AG04449 (cell line): ENCODE measurements at places on chromosomes 16 and 17.

- DNase-seq, result no peak
Measured at GRCh38 chr17:28416703-28417311, 10.8 kb upstream of the SLC46A1 start.

GRCh38 chr16:28108590-28109247 is 45.2 kb upstream of the GSG1L start:
- DNase-seq, result no peak

DNA sequence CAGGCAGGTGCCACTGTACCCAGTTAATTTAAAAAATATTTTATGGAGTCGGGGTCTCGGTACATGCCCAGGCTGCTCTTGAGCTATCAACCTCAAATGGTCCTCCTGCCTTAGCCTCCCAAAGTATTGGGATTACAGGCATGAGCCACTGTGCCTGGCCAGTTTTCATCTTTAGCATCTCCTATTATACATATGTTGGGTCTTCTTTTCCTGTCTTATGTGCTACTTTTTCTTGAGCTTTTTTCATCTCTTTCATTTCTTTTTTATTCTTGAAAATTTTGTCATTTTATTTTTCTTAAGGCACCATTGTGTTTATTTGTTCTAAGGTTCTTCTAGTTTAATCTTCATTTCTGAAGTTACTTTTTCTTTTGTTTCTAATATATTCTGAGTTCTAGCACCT is 20.7 kb downstream of the BANP start:
- DNase-seq, result no peak

DNA sequence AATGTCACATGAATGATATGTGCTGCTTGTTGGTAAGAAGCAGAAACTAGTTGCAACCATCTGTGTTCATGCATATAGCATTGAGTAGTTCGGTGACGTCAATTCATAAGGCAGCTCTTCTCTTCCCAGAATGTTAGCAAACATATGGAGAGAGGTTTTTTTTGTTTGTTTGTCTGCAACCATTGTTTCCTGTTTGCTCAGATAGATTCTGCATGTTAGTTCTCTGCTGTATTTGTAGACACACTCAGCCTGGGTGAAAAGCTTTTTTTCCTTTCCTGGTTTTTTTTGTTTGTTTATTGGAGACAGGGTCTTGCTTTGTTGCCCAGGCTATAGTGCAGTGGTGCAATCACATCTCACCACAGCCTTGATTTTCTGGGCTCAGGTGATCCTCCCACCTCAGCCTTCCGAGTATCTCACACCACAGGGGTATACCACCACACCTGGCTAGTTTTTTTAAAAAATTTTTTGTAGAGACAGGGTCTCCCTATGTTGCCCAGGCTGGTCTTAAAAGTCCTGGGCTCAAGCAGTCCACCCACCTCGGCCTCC is 16.7 kb downstream of the WSB1 start:
- DNase-seq, result no peak

DNA sequence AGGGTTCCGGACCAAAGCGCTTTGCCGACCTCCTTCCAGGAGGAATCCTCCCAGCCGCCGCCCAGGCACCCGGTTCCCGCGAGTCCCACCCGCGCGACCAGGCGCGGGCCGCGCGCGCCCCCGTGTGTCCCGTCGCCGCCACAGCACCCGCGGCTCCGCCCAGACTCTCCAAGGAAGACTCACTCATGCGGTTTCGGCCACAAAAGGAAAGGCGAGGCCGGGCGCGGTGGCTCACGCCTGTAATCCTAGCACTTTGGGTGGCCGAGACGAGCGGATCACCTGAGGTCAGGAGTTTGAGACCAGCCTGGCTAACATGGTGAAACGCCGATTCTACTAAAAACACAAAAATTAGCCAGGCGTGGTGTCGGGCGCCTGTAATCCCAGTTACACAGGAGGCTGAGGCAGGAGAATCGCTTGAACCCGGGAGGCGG is 3.5 kb upstream of the PKMYT1 start:
- no peak for DNase-seq

GRCh38 chr16:86881861-86882273 is 303.5 kb downstream of the FOXL1 start:
- no peak for DNase-seq

DNA sequence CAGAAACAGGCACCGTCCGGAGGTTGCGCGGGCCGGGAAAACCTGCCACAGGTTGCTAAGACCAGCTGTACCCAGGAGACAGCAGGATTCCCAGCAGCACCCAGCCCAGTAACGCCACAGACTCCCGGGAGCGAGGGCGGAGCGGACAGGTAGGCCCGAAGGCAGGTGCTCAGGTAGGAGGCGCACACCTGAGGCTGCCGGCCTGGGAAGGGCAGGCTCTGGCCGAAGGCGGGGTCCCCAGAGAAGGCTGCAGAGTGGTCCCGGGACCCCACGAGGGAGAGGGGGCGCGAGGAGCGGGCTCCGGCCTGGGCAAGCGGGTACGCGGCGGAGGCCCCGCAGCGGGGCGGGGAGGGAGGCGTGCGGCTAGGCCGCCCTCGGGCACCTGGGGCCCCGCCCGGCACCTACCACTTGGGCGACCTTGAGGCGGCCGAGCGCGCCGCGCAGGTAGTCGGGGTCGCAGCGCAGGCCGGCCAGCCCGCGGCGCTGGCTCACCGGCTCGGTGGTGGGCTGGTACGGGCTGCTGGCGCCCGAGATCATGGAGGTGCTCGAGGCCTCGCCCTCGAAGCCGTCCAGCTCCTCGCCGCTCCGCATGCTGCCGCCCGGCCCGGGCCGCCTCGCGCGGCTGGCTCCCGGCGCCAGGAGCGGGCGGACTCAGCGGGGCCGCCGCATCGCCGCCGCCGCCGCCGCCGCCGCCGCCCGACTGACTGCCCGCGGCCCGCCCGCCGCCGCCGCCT is 441 bp downstream of the CMTM4 start:
- no peak for DNase-seq

DNA sequence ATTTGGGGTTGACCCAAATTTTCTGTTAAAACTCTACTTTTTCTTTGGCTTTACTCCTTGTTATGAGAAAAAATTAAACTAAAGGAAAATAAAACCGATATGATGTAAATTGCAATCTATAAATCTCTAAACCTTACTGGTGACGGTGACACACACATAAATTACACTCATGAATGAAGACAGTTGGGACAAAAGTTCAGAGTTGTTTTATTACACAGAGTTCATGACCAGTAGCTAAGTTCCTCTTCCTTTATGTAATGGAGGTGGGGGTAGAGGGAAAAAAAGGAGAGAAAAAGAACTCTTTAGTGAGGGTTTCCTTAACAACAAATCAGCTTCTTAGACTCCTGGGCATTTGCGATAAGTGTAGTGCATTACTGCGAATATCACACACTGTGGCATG is 220.7 kb downstream of the KCNJ2 start:
- DNase-seq, result no peak

- DNase-seq, result no peak
Measured at GRCh38 chr16:67409631-67410030, 6.6 kb downstream of the ZDHHC1 start.

GRCh38 chr16:12502676-12503075 is 301.0 kb downstream of the CPPED1 start:
- DNase-seq, result no peak

GRCh38 chr17:2060385-2060658 is 5.4 kb downstream of the HIC1 start:
- no peak for DNase-seq

DNA sequence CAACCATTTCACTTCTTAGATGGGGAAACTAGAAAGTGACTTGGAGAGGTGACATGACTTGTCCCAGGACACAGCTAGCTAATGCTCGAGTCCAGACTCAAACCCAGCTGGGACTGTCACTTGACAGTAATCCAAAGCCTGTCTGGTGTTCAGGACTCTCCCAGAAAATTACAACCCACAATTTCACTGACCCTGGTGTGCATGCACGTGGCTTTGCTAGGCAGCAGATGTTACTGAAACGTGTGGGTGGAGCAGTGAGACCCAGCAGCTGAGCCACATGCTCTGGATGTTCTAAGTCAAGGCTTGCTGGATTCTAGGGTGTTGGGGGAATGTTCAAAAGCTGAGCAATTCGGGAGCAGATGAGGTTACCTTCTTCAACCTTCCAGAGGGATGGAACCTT is 364.6 kb downstream of the GRIN2A start:
- DNase-seq, result no peak

GRCh38 chr17:75892556-75893224 is 4.1 kb downstream of the TRIM65 start:
- no peak for DNase-seq

- no peak for DNase-seq
Measured at GRCh38 chr17:49327835-49328784, 33.9 kb downstream of the ZNF652 start.

GRCh38 chr16:64866021-64866420 is 255.8 kb downstream of the CDH11 start:
- no peak for DNase-seq

DNA sequence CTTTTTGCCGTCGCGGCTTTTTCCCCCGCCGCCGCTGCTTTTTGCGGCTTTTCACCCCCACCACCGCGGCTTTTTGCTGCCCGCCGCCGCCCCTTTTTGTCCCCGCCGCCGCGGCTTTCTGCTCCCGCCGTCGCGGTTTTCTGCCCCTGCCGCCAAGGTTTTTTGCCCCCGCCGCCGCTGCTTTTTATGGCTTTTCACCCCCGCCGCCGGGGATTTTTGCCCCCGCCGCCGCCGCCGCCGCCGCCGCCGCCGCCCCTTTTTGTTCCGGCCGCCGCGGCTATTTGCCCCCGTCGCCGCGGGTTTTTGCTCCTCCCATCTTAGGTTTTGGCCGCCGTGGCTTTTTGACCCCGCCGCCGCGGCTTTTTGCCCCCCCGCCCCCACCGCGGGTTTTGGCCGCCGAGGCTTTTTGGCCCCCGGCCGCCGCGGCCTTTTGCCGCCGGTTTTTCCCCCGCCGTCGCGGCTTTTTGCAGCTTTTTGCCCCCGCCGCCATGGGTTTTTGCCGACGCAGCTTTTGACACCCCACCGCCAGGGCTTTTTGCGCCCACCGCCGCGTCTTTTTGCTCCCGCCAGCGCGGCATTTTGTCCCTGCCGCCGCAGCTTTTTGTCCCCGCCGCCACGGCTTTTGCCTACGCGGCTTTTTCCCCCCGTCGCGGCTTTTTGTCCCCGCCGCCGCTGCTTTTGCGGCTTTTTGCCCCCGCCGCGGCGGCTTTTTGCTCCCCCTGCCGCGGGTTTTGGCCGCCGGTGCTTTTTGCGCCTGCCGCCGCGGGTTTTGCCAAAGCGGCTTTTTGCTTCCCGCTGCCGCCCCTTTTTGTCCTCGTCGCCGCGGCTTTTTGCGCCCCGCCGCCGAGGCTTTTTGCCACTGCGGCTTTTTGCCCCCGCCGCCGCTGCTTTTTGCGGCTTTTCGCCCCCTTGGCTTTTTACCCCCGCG is 519.4 kb upstream of the WSB1 start:
- no peak for DNase-seq

DNA sequence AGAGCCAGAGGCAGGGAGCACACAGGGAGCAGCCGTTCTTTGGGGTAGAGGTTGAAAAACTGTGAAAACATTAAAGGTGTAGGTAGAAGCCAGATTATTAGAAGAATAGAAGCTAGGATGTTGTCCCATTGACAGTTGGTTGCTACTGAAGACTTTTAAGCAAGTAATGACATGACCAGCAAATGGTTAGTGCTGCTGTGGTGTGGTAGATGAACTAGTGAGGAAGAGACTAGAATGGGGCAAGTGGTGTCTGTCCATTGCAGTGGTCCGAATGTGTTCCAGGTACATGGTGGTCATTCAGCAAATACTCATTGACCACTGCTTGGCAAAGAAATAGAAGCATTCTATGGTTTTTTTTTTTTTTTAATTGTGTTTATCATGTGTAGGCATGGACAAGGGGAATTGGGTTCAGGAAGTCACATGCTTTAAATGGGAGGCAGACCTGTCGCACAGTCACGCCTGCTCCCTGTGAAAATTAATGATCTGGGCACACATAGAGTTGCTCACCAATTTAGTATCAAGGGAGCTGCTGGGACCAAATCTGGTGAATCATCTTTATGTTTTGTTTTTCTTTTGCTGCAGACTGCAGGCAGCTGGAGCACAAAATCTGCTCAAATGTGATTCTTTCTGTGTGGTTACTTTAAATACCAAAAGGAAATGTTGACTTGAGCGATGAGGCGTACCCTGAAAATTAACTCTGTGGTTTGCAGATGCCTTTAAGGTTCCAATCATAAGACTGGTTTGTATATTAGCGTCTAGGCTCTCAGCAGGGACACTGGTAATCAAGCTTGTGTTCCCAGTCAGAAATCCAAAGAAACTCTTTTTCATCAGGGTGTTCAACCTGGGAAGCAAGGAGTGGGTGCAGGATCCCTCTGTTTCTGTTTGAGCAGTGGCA is 30.7 kb downstream of the YPEL2 start:
- peak; percentile 91 for DNase-seq

DNA sequence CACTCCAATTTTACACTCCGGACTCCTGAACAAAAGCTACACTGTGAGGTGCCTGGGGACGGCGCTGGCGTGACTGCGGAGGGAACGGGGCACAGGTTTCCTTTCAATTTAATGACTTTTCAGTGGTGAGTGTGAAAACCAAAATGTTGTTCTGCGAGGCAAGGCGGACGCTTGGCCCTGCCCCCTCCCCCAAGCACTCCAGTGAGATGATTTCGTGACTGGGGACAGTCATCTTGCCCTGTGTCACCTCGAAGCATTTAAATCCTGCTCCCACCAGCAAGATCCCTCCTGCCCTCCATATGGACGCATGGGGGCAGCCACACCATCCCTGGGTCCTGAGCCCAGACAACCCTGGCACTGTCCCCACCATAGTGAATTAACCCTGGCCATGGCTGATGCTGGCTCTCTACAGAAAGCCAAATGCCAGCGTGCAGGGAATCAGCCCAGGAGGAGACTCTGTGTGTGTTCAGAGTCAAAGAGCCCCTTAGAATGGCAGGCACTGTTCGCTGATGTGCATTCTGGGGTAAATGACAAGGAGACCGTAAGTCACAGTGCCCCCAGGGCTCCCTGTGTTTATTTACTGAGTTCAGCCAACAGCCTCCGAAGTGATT is 41.0 kb downstream of the C16orf95 start:
- DNase-seq, result no peak

DNA sequence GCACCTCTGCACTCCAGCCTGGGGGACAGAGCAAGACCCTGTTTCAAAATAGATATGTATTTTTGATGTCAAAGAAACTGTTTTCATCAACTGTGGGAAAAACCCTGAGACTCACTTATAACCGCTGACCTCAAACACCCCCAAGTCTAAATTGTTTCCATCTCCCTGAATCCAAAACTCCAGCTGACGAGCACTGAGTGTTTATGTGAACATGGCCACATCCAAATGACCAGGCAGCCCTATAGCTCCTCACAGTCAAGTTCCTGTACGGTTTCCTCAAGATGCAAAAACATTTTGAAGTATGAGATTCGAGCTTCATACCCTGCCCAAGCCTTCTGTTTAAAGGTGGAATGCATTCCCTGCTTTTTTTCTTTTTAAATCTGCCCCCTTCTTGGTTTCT is 45.3 kb upstream of the ZCCHC14 start:
- no peak for DNase-seq

GRCh38 chr16:57475711-57476339 is 10.5 kb downstream of the DOK4 start:
- DNase-seq, result no peak

- DNase-seq, result no peak
Measured at GRCh38 chr17:77388384-77389306, 247.9 kb downstream of the SEC14L1 start.
